ENCODE measurements at places on chromosomes 11 and 22.

- no peak overlapping the region for H3K4me3 ChIP-seq
- H3K27ac ChIP-seq, result peak overlapping the region; percentile 80
- peaks cover 10% of the 10 kb centered on the region for H3K4me1 ChIP-seq
- no peaks in the 10 kb centered on the region for H3K36me3 ChIP-seq
Observed at GRCh38 chr11:122883646-122883979, 1.1 kb downstream of the JHY start.

DNA sequence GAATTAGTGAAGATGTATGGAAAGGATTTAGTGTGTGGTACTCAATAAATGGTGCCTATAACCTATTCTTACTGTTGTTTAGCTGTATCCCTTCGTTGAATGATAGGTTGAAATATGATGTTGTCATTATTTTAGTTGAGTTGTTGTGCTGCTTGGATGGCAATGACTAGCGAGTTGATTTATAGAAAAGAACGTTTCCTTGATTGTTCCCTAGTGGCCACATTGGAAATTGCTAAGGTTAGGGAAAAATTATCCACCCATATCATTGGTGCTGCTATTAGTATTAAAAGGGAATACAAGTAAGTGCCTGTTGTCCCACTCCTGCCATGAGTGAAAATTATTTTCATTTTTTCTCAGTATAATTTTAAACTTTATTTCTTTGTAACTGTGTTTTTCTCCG, 14.5 kb downstream of the EMSY start:
- peaks cover 38% of the 10 kb centered on the region for H3K36me3 ChIP-seq
- H3K27me3 ChIP-seq, result no peaks in the 10 kb centered on the region
- H3K4me3 ChIP-seq, result no peak overlapping the region
- no peak overlapping the region for H3K27ac ChIP-seq

GRCh38 chr11:105045676-105046296, 651 bp upstream of the CARD16 start:
- H3K27me3 ChIP-seq, result no peaks in the 10 kb centered on the region
- no peak for DNase-seq
- peak overlapping the region; percentile 48 for H3K4me3 ChIP-seq
- H3K4me1 ChIP-seq, result peaks cover 12% of the 10 kb centered on the region

DNA sequence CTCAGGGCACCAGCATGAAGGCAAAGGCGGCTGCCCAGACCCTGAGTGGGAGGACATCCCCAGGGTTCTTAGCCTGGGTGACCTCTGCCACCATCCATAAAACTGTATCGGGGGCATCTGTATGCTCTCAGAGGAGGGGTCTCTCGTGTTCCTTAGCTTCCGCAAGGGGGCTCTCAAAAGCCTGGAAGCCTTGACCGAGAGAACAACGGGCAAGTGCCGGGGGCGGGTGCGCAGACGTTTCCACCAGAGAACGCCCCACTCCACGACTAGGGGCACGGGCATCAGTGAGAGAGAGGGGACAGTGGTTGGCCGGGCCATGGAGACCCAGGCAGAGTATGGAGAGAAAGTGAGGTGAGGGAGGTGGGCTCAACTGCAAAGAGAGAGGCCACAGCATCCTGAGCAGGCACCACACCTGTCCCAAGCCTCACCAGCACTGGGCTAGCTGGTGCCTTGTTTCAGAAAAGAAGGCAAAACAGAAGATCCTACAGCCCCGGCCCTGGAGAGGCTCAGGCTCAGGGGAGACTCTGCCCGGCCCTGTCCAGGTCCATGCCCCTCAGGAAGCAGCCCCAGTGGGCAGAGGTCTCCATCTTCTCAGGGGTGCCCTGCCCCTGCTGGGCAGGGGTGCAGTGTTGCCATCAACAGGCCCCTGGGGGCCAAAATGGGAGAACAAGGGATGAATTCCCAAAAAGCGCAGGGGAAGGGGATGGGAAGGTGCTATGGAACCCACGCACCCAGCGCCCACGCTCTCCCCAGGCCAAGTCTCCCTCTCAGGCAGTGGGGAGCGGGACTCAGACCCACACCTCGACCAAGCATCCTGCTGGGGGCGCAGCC, 5.9 kb downstream of the TSPAN32 start:
- no peak for DNase-seq
- peak overlapping the region; percentile 86 for H3K27ac ChIP-seq
- no peak overlapping the region for H3K4me3 ChIP-seq
- H3K27me3 ChIP-seq, result no peaks in the 10 kb centered on the region

GRCh38 chr11:17861036-17861755, 126.6 kb downstream of the KCNC1 start:
- peaks cover 2% of the 10 kb centered on the region for H3K4me1 ChIP-seq
- no peaks in the 10 kb centered on the region for H3K36me3 ChIP-seq
- H3K4me3 ChIP-seq, result no peak overlapping the region
- H3K27me3 ChIP-seq, result no peaks in the 10 kb centered on the region
- DNase-seq, result no peak
- H3K27ac ChIP-seq, result no peak overlapping the region

GRCh38 chr11:28621753-28622152, 513.6 kb downstream of the METTL15 start:
- no peak for DNase-seq
- H3K27me3 ChIP-seq, result no peaks in the 10 kb centered on the region
- H3K36me3 ChIP-seq, result no peaks in the 10 kb centered on the region

DNA sequence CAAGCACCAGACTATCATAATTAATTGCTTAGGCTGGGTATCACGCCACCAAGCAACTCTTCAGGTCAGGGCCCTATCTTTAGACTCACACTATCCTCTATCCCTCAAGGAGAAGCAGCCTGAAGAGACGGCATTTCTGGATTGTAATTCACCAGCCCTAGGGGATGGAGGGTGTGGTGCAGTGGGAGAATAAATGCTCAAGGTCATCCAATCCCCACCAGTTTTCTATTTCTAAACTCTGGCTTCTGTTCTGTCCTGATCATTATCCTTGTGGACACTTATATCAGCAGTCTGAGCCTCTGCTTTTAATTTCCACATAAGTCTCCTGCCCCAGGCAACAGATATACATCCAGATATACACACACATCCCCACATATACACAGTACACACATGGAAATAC, 13.1 kb upstream of the SIK2 start:
- no peaks in the 10 kb centered on the region for H3K36me3 ChIP-seq
- no peak overlapping the region for H3K4me3 ChIP-seq
- H3K27me3 ChIP-seq, result no peaks in the 10 kb centered on the region
- DNase-seq, result no peak
- no peak overlapping the region for H3K27ac ChIP-seq

GRCh38 chr11:11876458-11876857, 34.7 kb downstream of the USP47 start:
- no peak overlapping the region for H3K4me3 ChIP-seq
- H3K27me3 ChIP-seq, result no peaks in the 10 kb centered on the region
- H3K27ac ChIP-seq, result no peak overlapping the region
- peaks cover 7% of the 10 kb centered on the region for H3K36me3 ChIP-seq
- H3K4me1 ChIP-seq, result peaks cover 8% of the 10 kb centered on the region

- no peaks in the 10 kb centered on the region for H3K36me3 ChIP-seq
- H3K4me1 ChIP-seq, result peaks cover 11% of the 10 kb centered on the region
- no peak for DNase-seq
- H3K4me3 ChIP-seq, result no peak overlapping the region
- peaks cover 27% of the 10 kb centered on the region for H3K27me3 ChIP-seq
Observed at GRCh38 chr11:119361941-119362725, 15.6 kb upstream of the MFRP start.

GRCh38 chr11:36724742-36725385, 126.8 kb upstream of the RAG2 start:
- no peak overlapping the region for H3K4me3 ChIP-seq
- H3K4me1 ChIP-seq, result peaks cover 3% of the 10 kb centered on the region
- no peaks in the 10 kb centered on the region for H3K27me3 ChIP-seq
- no peak for DNase-seq
- H3K36me3 ChIP-seq, result no peaks in the 10 kb centered on the region

DNA sequence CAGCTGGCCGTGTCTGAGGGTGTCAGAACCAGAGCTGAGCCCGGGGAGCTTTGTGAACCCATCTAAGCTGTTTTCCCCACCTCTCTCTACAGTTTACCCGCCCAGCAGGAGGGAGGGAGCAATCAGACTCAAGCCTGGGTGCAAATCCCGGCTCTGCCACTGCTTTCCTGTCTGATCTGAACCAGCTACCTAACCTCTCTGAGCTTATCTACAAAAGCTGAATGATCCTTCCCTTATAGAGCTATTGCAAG, 252 bp downstream of the APOL2 start:
- no peak for DNase-seq
- peak overlapping the region; percentile 95 for H3K27ac ChIP-seq
- H3K27me3 ChIP-seq, result no peaks in the 10 kb centered on the region
- peak overlapping the region; percentile 99 for H3K4me3 ChIP-seq
- H3K4me1 ChIP-seq, result peaks cover 43% of the 10 kb centered on the region
- peaks cover 21% of the 10 kb centered on the region for H3K36me3 ChIP-seq

GRCh38 chr11:93330446-93330984, at the start of gene DEUP1:
TSS of gene DEUP1 (plus strand) at chr11:93330742. CDS start at chr11:93332260, 1,518 bp downstream.
- H3K36me3 ChIP-seq, result no peaks in the 10 kb centered on the region
- no peak within 1 kb of the TSS for H3K4me3 ChIP-seq
- no peak within 1 kb of the TSS for H3K27ac ChIP-seq
- H3K27me3 ChIP-seq, result peaks cover 10% of the 10 kb centered on the region
- DNase-seq, result peak; percentile 4
- no peaks in the 10 kb centered on the region for H3K4me1 ChIP-seq

DNA sequence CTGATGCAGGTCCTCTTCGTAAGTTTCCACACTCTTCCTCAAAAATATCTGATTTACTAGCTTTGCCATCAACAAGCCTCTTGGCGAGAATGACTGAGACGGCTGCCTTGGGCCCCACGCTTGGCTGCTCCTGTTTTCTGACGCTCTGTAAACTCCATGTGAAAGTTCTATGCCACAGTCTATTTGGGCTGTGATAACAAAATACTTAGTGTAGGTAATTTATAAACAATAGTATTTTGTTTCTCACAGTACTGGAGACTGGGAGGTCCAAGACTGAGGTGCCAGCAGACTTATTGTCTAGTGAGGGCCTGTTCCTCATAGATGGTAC, 123.2 kb upstream of the SORL1-AS1 start:
- no peaks in the 10 kb centered on the region for H3K4me1 ChIP-seq
- H3K27me3 ChIP-seq, result no peaks in the 10 kb centered on the region
- DNase-seq, result no peak
- H3K27ac ChIP-seq, result no peak overlapping the region
- H3K4me3 ChIP-seq, result no peak overlapping the region
- H3K36me3 ChIP-seq, result peaks cover 95% of the 10 kb centered on the region

DNA sequence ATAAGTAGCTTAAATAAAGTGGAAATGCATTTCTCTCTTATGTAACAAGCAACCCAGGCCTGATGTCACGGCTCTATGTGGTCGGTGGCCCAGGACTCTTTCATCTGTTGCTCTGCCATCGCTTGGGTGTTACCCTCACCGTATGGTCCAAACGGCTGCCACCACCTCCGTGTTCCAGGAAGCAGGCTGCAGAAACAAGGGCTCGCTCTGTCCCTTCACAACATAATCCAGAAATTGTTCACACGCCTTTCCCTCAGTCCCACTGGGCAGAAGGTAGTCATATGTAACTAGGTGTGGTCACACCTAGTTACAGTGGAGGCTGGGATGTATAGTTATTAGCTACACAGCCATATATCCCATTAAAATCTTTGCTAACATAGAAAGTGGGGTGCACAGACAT, 421.0 kb downstream of the SOX6 start:
- DNase-seq, result no peak
- H3K27me3 ChIP-seq, result no peaks in the 10 kb centered on the region
- no peaks in the 10 kb centered on the region for H3K4me1 ChIP-seq
- H3K27ac ChIP-seq, result no peak overlapping the region

Data from natural killer cell (primary cell).